ENCODE measurements at places on chromosomes 5 and 9. TPM values are rescaled to one million over a fixed set of nuclear protein-coding genes. Genes with fewer than 3 reads are reported as not detected.

Gene CDKN2B-AS1
- total RNA-seq, result 15.2 TPM

Gene HAND1
- total RNA-seq, result under 0.01 TPM

GRCh38 chr9:117548556-117548955, 133.7 kb upstream of the ASTN2 start:
- no peak for DNase-seq

- DNase-seq, result no peak
Measured at GRCh38 chr5:117942861-117943519, 1045.4 kb downstream of the DTWD2 start.

Gene STK32A
- total RNA-seq, result 1.8 TPM
